ENCODE measurements at places on chromosomes 12 and 14.

- no peak for DNase-seq
These were observed 78.8 kb downstream of the SPPL3 start for GRCh38 chr12:120825337-120825736.

GRCh38 chr14:56136571-56137452 lies 18.6 kb downstream of the PELI2 start:
- no peak for DNase-seq

GRCh38 chr12:87388376-87388775 lies 640.8 kb downstream of the C12orf50 start:
- no peak for DNase-seq

- DNase-seq = peak; percentile 29
These were observed 35.1 kb upstream of the KLHDC2 start for GRCh38 chr14:49732896-49733295.

DNA sequence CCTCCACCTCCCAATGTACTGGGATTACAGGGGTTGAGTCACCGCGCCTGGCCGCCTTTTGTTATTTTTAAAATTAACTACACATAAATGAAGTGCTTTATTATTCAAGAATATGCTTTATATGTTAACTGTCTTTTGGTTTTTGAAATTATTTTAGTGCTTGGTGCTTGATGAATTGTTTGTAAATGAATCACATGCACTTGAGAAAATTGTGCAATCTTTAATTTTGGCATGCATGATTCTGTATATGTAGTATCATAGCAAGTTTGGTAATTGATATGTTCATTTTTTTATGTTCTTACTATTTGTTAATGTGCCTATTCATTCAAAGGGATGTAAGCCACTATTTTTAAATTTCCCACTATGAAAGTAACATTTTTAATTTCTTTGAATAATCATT lies 440.9 kb downstream of the NAV3 start:
- DNase-seq = no peak

DNA sequence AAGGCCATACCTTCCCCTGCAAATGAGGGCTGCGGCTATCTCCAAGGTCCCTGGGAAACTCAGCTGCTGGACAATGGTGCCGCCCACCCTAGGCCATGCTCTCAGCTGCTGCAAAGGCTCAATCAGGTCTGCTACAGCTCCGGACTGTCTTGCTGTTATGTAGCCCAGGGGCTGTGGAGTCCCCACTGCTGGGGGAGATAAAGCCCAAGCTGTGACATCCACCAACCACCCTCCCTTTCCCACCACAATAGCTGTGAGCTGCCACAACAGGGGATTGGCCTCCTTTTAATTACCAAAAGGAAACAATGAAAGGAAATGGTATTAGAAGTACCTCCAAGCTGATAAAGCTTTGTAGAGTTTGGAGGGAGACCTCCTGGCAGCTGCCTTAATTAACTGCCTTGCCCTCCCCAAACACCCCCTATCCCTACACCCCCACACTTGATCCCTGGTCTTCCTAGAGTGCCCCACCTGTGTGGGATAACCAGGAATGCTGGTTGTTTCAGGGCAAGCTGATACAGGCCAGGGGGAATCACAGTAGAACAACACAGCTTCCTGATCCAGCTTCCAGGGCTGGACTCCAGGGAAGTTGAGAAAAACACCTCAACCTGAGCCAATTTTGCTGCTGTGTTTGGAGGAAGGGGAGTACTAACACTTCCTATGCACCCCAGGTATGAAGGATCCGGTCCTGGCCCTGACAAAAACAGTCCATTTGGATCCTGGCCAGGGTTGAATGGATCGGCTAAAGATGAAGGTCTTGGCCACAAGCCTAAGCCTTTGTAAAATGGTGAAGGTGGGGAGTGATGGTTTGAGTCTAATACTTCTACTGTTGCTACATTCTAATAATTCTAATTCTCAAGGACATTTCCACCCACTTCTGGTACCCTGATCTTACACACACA lies at the start of gene VWF:
TSS of gene VWF (minus strand) at position 260 of the 899 bp plus-strand sequence. CDS start 1,474 bp downstream, outside the sequence.
- DNase-seq = no peak

GRCh38 chr14:35533357-35534207 lies at the start of gene INSM2:
Gene INSM2, plus strand, starts transcription at chr14:35534164. Its CDS starts 89 bp downstream, at chr14:35534253.
- peak; percentile 15 for DNase-seq

DNA sequence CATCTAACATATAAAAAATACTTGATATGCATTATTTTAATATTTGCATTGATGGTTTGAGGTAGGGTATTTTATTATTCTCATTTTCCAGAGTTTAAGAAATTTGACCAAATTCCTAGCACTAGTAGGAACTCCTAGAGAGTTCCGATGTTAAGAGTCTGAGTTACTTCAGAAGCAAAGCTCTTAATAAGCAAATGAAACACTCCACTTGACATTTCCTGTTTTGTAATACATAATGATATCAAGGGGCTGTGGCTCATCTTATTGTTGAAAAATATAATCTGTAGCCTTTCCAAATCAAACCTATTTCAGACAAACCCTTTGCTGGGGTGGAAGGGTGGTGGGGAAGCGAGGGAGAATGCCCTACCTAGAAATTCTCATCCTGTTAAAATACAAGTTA lies 355.5 kb downstream of the DIO2 start:
- no peak for DNase-seq

- no peak for DNase-seq
These were observed 21.9 kb upstream of the PTPRB start for GRCh38 chr12:70659077-70659606.

DNA sequence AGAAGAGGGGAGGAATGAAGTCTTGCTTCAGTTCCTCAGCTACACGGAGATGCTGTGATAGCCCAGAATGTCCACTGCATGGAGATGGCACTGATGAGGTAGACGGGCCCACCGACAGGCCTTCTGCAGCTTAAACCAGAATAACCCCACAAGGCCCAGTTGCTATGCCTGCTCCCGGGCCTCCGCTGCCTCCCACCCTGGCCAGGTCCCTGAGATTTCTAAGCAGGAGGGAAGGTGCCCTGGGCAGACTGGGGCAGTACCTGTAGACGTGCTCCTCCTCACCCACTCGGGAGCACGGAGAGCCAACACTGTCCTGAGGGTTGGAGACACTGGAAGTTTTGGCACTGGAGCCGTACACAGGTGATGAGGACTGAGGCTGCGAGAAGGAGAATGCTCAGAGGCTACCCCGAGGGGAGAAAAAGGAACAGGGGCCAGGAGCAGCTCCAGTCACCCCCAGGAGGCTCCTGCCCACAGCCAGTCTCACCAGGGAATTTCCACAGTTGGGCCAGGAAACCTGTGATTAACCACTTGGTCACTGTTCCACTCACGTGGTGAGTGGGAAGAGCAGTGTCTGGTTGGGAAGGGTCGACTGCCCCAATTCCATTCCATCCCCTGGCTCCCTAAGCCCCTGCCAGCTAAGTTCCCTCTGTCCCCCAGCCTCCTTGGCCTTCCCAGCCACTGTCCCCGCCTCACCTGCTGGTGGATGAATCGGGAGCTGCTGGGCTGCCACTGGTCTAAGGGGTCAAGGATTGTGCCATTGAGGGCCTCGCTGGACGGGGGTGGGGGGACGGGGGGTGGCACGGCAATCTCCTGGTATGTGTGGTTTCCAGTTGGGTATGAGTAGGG lies 22.8 kb upstream of the RPLP0 start:
- no peak for DNase-seq

DNA sequence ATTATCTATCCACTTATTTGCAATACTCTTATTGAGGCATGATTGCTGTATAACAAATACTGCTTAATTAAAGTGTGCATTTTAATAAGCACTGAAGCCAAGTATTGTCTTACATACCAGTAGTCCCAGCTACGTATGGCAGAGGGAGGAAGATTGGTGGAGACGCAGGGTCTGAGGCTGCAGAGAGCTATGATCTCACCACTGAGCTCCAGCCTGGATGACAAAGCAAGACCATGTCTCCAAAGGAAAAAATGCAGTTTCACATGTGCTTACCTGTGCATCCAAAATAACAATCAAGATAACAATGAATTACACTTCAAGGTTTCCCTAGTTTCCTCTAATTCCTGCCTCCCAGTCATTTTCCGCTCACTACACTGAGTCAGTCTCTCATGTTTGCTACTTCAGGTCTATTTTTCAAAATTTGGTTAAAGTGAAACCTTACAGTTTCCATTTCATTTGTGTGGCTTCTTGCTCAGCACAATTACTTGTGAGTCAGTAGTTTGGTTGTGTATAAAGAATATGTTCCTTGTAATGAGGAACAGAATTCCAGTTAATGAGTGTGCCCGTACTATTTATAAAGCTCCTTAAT lies 1250.1 kb downstream of the TMEM121 start:
- no peak for DNase-seq

DNA sequence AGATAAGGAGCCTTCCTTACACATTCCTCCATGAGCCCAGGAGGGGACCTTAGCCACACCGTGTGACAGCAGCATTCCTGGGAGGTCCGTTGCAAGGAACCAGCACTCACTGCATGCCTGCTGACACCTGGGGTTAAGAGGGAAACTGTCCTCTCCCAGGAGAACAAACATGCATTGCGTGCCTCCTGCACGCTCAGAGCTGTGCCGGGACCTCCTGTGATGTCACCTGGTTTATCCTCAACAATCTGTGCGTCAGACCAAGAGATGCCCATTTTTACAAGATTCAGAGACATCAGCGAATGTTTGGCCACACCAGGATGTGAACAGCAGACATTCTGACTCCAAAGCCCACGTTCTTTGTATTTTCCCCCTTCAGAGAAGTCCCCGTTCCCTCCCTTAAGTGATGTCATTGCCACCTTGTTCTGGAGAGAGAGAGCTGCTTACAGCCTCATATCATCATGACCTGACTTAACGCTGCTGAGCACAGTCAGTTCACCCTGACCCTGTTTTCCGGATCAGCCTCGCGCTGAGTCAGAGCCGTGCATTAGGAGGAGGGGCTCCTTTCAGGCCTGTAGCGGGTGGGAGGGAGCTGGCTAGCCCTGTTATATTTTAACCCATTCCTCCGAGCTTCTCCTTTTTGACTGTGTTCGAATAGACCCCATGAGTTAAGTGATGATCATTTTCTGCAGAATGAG lies 36.2 kb downstream of the TMEM120B start:
- DNase-seq = no peak
